Right ventricle myocardium inferior (tissue), 1 donor: ENCODE measurements at places on chromosomes 1 and 21.

GRCh38 chr1:27413004-27413403 is 20.6 kb downstream of the GPR3 start:
- DNase-seq = no peak

DNA sequence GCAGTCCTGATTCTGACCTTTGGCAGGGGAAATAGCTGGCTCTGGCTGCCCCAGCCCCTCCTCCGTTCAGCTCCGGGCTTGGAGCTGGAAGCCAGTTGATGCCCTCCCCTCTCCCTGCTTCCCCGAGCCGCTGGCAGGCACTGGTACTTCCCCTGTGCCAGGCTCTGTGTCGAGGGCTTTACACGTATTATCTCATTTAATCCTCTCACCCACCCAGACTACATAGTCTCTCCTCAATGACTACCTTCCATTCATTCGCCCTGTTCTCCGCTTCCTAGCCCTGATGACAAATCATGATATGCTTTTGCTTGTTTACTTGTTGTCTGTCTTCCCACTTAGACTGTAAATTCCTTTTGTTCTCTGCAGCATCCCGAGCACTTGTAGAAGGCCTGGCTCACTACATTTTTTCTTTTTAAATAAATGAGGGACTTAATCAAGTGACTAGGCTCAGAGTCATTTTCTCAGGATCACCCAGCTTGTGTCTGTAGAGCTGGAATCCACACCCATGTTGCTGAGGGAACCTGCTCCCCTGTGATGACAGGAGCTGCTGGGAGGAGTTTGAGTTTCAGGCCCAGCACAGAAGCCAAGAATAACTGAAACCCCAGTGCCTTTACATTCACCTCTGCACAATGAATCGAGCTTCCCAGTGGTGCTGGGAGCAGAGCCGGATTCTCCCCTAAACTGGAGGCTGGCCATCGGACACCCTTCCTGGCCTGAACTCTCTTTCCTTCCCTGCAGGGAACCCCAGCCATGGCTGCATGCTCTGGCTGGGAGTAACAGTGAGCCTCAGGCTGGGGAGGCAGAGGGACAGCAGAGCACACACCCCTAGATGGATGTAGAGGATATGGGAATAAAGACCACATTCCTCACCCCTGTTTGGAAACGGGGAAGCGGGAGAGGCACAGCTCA is 58.3 kb downstream of the UBIAD1 start:
- no peak for DNase-seq

- no peak for DNase-seq
These were observed 398.2 kb downstream of the NCAM2 start for GRCh38 chr21:21396424-21396823.

DNA sequence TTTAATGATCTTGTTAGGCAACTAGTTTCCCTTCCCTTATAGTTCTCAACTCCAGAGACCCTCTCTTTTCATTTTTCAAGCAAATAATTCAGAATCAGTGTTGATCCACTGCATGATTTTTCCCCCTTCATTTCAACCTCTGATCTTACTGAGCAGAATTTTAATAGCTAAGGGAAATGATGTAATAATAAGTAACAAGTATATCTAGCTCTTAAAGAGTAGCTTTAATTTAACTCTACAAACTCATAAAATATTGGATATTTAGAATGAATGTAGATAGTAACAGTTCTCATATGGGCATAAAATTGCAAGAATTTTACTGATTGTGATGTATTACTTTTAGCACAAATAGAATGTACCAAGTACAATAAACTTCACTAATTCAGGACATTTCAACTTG is 130.2 kb downstream of the NR5A2 start:
- no peak for DNase-seq

DNA sequence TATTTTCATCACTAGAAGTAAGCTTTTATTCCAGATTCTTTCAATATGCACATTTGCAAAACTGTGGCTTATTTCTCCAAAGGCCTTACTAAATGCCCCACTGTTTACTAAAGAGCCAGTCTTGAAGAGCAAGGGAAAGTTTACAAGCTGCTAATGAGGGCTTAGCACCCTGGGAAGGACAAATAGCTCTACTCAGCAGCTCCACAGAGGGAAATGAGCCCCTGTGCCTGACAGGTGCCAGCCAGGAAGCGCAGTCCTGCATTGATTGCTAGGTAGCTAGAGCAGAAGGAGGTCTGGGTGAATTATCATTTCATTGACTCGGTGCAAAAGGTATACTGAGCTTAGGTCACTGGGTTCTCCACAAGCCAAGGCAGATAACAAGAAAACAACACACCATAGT is 307.0 kb downstream of the SETD4 start:
- no peak for DNase-seq

DNA sequence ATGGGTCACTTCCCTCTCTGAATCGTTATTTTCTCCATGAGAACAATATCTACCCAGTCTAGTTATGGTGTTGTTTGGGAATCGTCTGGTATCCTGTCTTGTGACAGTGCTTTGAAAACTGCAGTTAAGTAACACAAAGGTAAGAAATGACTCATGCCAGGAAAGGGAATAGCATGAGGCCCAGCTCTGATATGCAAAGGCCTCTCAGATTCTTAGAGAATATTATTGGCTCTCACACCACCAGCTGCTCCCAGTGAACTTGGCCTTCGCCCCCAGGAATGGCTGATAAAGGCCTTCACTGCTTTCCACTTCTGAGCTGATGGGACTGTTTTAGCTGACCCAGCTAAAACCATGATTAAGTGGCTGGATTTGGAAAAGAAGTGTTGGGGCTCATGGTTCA is 27.1 kb downstream of the NEK2 start:
- no peak for DNase-seq

- no peak for DNase-seq
These were observed 20.2 kb downstream of the RIPK4 start for GRCh38 chr21:41746744-41747006.

DNA sequence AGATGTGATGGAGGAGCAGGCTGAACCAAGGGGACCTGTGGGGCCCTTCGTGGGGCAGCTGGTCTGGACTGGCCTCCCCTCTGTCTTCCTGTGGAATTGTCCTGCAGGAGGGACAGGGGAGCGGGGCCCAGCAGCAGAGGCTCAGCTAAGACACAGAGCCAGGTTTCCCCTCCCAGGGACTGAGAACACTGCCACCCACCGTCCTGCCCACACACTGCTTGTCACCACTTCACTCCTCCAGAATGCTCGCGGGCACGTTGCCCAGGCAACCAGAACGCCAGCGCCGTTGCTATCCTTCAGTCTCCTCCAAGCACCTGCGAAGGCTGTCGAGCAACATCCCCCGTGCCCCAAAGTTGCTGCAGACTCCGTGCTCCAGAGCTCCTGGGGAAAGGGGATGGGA is 46.4 kb downstream of the AJAP1 start:
- DNase-seq = peak; percentile 35

DNA sequence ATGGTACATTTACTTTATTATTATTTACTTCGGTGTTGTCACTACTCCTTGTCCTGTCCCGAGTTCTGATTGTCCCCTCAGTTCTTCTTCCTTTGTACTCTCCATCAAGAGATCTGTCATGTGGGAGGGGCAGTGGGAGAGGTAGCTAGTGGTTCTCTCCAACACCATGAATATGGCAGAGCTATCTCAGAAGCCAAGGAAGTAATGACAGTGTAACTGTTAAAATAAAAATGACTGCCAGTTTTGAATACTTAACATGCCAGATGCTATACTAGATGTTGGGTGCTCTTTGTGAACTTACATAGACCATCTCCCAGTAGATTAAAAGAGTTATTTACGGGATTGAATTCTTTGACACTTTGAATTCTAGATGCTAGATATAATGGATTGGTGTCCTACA is 28.6 kb downstream of the IVNS1ABP start:
- DNase-seq = no peak

- no peak for DNase-seq
These were observed 76.5 kb downstream of the OLIG1 start for GRCh38 chr21:33146467-33146866.

DNA sequence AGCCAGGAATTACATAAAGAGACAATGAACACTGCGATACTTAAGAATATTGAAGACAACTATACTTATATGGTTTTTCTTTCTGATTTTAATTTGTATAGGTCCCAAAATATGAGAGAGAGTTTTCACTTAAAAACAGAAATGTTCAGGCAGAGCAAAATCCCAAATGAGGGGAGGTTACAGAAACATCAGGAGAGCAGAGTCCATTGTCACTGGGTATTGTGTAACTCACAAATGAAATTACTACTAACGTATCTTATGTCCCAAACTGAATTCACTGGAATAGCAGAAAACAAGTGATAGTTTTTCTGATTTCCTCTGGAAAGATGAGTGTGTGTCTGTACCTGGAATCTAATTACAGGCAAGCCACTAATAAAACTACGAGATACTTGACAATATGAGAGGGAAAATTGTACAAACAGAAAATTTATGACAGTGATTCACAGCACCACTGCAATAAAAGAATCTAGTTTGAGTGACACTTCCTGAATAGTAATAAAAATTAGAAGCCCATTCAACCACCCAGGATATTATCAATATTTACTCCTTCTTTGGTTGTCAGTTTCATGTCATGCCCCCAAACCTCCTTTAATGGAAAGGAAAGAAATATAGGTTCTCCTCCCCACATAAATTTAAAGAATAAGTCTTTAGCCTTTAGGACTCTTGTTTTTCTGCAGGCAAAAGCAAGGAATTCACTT is 522.6 kb downstream of the ADGRL2 start:
- no peak for DNase-seq

DNA sequence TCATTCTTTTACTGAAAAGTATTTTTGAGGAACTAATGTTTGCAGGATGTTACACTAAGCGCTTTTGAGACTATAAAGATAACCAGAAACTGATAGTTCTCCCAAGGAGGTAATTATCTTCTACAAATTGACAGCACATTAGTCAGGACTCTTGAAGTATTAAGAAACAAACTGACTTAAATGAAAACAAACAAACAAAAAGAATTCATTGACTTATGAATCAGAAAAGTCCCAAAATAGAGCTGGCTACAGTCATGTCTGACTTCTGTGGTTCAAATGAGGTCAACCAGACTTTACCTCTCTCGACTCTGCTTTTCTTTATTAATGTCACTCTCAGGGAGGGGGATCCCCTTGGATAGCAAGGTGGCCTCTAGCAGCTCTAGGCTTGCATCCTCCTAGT is 296.8 kb downstream of the TPR start:
- DNase-seq = no peak

DNA sequence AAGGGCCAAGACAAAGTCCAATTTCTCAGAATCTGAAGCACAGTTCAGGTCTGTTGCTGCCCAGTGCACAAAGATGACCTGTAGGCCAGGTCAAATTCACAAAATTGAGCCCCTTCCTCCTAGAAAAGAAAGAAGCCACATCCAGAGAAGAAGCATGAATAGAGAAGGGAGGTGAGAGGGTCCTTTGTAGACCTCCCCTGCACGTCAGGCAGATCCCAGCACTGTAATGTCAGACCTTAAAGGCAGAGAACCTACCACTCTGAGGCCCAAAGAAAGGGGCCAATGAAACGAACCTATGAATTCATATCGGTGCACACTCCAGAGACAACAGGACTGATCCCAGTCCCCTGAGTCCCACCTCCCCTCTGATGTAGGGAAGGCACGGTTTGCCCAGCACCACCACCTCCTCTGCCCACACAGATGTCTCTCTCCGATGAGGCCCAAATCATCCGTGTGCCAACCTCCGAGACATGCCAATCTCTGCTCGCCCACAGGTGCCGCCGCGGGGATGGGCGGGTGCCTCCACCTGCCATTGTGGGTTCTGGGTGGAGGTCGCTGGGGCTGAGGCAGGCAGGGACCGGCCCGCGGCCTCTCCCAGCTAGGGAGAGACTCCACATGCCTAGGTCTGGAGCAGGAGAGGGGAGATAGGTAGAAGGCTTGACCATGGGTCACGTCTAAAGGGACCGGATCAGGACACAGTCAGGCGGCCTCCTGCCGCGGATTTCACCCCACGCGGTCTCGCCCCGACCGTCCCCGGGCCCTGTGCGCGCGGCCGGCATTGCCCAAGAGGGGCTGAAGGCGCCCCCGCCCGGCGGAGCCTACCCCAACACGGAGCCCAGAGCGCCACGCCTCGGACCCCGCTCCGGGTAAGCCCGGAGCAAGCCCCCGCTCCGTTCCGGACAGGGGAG is 42.1 kb downstream of the RRAGC start:
- no peak for DNase-seq

DNA sequence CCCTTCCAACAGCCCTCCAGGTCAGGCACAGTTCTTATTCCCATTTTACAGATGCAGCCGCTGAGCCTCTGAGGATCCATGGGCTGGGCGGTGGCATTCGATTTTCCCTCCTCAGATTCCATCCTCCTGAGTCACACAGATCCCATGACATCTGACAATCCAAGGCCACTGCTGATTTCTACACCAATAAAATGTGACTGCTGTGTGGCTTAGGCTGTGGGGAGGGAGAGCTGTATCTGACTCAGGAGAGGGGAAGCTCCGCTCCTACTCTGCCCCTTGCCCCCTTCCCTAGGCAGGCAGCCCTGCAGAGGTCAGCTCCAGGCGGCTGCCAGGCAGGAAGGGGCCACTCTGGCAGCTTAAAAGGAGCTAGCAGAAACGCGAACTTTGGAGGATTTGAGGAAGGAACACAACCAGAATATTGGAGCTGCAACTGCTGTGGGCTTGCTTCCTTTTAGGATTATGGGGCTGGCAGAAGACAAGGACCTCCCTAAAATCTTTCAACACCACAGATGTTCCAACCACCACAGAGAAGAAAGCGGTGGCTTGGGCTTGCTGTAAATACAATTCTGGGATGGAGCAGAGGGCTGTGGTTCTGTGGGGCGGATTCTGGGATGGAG is 50.0 kb downstream of the MRPL37 start:
- peak; percentile 39 for DNase-seq

GRCh38 chr1:156025876-156026275 is 5.1 kb upstream of the SSR2 start:
- DNase-seq = no peak

GRCh38 chr1:197774466-197775281 is 606 bp downstream of the DENND1B start:
- peak; percentile 77 for DNase-seq

- no peak for DNase-seq
These were observed 92.7 kb downstream of the LEPR start for GRCh38 chr1:65512967-65513780.

- DNase-seq = no peak
These were observed 41.4 kb downstream of the ELK4 start for GRCh38 chr1:205590457-205590768.

DNA sequence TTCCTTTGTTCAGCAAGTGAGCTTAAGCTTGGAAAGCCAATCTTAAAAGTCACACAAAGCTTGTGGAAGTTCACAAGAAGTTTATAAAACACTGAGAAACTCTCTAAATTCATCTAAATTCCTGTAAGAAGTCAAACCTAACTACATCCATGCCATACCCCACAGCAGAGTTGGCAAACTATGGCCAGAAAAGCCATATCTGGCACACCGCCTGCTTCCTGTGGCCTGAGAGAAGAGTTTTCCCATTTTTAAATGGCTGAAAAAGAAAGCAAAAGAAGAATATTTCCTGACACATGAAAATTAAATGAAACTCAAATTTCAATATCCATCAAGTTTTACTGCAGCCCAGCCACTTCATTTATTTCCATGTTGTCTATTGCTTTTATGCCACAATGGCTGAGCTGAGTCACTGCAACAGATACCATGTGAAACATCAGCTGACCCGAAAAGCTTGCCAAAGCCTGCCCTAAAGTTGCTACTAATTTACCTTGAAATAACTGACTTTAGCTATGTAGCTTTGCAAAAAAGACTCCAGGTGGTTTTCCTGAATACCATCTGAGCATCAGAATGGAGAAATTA is 237.1 kb downstream of the SLC45A1 start:
- DNase-seq = no peak

- no peak for DNase-seq
These were observed 55.8 kb downstream of the GNG12 start for GRCh38 chr1:67777440-67777839.

- DNase-seq = no peak
These were observed 35.5 kb downstream of the H3-3A start for GRCh38 chr1:226097866-226098625.

- no peak for DNase-seq
These were observed 52.7 kb upstream of the ST6GALNAC3 start for GRCh38 chr1:76021846-76022245.

- no peak for DNase-seq
These were observed 6.1 kb downstream of the CCDC18 start for GRCh38 chr1:93186667-93187066.
